ENCODE measurements at places on chromosomes 7 and 10.

- no peak for DNase-seq
Measured at GRCh38 chr7:117217106-117218035, 105.5 kb downstream of the WNT2 start.

- DNase-seq: no peak
Measured at GRCh38 chr10:33302208-33302829, 32.1 kb downstream of the NRP1 start.

DNA sequence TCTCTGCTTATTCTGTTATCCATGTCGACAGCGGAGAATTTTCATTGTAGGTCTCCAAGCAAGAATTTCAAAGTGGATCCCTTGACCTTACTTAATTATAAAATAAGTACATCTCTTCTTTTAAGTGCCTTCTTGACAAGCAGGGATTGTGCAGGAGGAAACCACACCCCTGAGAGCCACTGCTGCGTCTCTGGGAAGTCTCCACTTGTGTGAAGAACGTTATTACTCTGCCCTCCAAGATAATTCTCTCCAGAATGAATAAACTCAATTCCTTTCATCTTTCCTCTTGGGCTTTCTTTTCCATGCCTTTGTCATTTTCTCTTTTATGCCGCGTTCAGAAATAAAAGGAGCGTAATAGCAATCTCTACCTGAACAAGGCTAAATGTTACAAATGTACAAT, 1030.9 kb upstream of the LRRTM3 start:
- DNase-seq: no peak

DNA sequence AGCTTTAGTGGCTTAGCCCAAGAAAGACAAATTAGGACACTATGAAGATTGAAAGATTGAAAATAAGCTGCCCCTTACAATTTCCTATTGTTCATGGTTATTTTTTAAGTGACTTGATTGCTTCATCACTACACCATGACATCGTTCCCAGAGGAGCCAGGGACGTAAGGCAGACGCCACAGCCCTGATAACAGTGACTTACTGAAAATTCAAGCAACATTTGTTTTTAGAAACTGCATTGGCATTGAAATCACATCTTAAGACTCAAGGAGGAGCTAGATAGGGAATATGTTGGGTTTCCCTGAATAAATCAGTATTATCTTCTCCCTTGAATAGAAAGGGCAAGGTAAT, 38.7 kb upstream of the ANK3 start:
- DNase-seq: no peak

DNA sequence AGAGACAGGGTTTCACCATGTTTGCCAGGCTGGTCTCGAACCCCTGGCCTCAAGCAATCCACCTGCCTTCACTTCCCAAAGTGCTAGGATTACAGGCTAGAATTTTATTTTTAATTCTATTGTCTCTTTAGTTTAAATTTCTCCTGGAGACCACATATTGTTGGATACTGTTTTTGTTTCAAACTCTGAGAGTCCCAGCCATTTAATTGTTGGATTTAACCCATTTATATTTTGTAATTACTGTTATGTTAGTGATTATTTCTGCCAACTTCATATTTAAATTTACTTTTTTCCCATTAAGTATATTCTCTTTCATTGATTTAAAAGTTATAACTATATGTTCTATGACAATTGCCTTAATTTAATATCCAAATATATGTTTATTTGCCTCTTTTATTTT, 185.6 kb downstream of the ZNF248 start:
- DNase-seq: no peak

DNA sequence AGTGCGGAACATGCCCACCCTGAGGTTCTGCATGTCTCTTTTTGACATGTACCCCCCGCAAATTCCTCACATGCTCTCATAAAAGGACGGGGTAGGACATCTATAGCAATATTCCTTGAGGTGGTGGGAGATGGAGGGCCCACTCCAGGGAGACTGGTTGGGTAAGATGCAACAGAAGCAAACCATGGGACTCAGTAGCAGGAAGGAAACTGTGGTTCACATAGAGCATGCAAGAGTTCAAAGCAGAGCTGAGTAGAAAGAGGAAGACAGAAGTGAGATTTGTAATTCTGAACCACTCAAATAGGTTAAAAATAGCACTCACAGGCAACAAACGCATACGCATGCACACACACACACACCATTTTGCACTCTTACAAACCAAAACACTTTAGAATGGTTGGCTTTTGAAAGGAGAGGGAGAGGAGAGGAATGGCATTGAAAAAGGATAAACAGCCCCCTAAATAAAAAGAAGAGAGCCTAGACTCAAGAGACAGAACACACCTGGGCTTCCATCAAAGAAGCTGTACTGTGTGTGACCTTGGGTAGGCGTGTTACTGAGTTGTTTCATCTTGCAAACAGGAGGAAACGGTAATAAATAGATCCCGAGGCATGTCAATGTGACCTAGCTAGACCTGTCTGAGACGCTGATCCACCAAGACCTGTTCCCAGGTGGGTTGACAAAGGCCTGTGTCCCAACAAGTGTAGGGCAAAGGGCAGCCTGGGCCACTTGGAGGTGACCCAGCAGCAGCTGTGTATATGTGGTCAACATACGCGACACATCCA, 77.6 kb upstream of the LRRC4 start:
- DNase-seq: peak; percentile 46

- DNase-seq: no peak
Measured at GRCh38 chr7:12030116-12030515, 181.0 kb upstream of the TMEM106B start.

GRCh38 chr10:75319274-75319673, 82.3 kb downstream of the ZNF503 start:
- DNase-seq: no peak

- DNase-seq: peak; percentile 64
Measured at GRCh38 chr10:6062101-6062771, at the start of gene IL2RA. Gene IL2RA (minus strand): TSS chr10:6062367. CDS start chr10:6062151, 216 bp downstream.

GRCh38 chr10:122997864-122998263, 10.7 kb downstream of the IKZF5 start:
- DNase-seq: no peak

GRCh38 chr7:16061011-16061410, 360.3 kb downstream of the CRPPA start:
- DNase-seq: no peak

DNA sequence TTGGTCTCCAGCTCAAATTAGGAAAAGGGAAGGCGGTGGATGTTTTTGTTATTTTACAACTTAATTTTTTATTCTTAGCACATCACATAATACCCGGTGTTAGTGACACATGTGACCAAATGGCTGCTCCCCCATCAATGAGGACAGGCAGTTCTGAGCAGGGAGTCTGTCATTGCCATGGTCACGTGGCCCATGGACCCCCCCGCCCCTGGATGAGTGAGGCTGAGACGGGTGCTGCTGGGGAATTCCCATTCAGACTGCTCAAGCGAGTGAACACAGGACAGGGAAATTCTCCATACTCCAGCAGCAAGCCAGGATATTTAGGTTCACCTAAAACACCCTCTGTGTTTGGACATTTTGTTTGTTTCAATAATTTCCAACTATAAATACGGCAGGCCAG, 34.7 kb upstream of the SLC35B4 start:
- no peak for DNase-seq

DNA sequence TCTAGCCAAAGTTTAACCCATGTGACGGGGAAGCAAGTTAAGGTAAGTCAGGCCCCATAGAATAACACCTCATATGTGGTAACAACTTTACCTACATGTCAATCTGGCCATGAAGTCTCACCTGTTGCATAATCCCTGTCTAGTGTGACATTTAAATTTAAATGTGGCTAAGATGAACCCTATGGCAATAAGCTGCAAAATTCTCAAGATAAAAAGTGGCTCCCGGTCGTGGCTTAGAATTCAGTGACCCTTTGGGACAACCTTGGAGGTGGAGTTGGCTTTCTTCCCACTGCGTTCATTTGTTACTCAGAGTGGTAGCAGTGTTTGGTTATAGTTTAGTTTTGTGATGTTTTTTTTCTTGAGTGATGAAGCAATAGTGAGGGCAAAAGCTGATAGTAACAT, 90.6 kb downstream of the ARID5B start:
- peak; percentile 50 for DNase-seq

DNA sequence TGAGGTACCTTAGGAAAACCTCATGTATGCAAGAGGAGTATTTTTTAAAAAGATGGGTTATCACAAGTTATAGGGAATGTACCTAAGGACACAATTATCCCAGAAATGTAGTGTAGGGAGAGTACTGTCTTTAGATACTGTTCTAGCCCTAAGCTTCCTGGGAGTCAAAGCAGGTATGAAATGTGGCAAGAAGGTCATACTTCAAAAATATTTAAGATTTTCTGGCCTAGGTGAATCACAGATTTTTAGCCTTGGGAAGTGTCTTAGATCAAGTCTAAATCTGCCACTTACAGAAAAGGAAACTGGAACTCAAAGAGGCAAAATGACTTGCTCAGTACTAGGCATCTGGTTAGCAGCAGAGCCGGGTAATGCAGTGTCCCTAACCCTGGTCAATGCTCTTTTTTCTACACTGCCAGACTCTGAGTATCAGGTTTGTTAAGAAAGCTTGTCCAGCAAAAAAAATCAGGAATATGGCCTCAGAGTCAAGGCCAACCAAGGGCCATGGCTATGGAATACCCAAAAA, 13.9 kb downstream of the PIK3AP1 start:
- DNase-seq: no peak

DNA sequence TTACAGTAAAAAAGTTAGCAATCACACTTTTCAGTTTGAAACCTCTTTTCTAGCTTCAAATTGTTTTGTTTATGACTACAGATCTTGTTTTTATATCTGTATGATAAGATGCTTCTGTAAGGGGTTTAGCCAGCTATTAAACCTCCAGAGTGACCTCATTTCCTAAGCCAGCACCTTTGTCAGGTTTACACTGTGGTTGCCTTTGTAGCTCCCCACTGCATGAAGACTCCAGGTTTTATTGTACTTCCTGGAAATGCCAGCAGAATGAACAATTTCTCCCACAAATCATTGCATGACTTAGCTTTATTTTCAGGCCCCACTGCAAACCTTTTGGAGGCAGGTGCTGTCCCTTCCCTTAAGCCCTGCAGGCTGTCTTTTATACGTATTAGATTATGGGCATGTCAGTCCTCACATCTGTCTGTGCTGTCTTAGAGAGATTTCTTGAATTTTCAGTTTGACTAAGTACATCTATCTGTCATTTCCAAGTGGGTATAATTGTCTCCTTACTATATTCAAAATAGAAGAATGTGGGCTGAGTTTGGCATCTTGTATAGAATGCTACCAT, 8.2 kb upstream of the AGR3 start:
- no peak for DNase-seq

- DNase-seq: no peak
Measured at GRCh38 chr10:117562220-117562619, 19.7 kb downstream of the EMX2 start.

DNA sequence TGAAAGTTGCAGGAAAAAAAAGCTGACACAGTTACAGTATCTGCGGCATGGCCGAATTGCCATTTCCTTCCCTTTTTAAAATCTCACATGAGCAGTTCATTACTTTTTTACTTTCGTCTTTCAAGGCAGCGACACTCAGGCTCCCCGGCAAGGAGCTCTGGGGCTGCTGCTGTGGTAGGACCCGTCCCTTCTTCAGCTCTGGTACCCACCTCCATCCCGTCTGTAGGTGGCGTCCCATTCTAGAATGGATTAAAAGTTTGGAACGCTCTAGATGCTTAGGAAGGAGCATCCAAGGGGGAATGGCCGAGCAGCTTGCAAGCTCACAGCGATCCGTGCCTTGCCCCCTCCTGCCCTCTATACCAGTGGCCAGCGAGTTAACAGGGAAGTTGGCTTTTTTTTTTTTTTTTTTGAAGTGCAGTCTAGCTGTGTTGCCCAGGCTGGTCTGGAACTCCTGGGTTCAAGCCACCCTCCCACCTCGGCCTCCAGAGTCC, 22.8 kb upstream of the TTYH3 start:
- no peak for DNase-seq

DNA sequence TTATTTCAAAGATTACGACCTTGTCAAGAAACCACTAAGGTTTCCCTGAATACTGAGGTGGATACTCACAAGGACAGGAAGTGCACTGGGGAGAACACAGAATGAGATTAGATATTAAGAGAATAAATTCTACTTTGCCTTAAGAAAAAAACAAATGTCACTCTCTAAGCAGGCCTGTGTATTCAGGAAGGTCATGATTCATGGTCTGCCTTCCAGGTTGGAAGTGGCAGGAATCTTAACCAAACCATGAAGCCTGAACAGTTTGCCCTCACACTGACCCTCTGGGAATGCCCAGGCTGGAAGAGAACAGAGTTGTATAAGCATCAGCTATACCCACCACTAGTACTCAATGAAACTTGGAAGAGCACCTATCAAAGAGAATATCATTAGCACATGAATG, 227.6 kb downstream of the DGKI start:
- no peak for DNase-seq

DNA sequence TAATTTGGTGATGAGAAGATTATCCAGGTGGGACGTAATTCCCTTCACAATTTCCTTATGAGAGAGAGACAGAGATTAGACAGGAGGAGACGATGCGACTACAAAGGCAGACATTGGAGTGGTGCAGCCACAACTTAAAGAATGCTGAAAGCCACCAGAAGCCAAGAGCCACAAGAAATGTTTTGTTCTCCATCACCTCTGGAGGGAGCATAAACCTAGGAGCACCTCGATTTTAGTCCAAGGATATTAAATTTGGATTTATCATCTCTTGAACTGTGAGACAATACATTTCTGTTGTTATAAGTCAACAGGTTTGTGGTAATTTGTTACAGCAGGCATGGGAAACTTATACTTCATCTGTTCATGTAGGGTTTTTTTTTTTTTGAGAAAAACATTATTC, 418.9 kb downstream of the DGKB start:
- DNase-seq: no peak

Data from CD8-positive, alpha-beta T cell (primary cell).